ENCODE measurements at places on chromosomes 7 and 10.

GRCh38 chr10:18619016-18619415, 32.4 kb downstream of the NSUN6 start:
- no peak for DNase-seq

DNA sequence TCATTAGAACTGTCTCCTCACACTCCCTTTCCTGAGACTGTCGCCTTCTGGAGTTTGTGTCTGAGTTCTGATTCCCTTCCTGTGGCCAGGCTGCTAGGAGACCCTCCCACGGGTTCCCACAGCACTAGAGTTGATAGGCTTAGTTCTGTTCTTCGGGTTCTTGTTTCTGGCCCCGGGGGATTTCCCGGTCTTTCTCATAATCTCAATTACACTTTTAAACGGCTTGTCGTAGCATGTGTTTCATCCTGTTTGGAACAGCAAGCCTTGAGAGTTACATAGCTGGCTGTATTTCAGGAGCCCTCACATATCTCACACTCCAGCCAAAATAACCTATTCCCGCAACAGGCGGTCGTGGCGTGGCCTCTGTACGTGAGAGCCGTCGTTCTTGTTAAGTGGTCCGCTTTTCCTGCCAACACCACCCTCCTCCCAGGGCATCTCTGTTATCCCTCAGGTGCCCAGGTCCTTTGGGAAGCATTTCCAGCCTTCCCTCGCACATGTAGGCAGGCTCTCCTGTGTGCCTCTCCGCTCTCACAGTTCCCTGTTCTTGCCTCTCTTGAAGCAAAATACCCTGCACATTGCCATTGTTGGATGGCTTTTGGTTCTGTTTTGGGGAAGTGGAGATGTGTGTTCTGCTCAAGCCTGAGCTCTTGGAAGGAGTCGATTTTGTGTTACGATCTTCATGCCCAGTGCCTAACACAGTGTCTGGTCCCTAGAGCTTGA, 46.0 kb downstream of the CDC123 start:
- no peak for DNase-seq

- no peak for DNase-seq
These were observed 37.3 kb upstream of the CCNY start for GRCh38 chr10:35299016-35299415.

GRCh38 chr7:127976738-127977120, 54.5 kb downstream of the LRRC4 start:
- no peak for DNase-seq

DNA sequence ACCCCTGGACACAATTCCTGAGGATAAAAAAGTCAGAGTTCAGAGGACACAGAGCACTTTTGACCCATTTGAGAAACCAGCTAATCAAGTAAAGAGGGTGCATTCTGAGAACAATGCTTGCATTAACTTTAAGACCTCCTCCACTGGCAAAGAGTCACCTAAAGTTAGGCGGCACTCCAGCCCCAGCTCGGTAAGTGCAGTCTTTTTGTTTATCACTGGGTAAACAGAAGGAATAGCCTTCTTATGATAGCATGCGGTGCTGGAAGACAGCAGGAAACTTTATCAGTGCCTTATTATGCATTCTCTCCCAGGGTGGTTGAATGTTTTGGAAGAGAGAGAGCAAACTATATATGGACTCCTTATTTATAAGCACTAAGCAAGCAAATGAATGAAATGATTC, 130.5 kb downstream of the CDK14 start:
- DNase-seq, result no peak

GRCh38 chr10:119758448-119759195, 32.8 kb downstream of the INPP5F start:
- DNase-seq, result no peak

Measured in SIG-M5 (cell line).